Amygdala (tissue), 56 donors: ENCODE measurements at places on chromosomes 4 and X.

DNA sequence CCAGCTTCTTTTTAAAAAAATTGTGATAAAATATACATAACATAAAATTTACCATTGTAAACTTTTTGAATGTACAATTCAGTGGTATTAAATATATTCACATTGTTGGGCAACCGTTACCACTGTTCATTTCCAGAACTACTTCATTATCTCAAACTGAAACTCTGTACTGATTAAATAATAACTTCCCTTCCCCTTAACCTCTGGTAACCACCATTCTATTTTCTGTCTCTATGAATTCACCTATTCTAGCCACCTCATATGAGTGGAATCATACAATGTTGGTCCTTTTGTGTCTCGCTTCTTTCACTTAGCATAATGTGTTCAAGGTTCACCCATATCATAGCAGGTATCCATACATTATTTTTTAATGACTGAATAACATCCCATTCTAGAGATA lies 8.3 kb downstream of the GPR50 start:
- no peak for DNase-seq

DNA sequence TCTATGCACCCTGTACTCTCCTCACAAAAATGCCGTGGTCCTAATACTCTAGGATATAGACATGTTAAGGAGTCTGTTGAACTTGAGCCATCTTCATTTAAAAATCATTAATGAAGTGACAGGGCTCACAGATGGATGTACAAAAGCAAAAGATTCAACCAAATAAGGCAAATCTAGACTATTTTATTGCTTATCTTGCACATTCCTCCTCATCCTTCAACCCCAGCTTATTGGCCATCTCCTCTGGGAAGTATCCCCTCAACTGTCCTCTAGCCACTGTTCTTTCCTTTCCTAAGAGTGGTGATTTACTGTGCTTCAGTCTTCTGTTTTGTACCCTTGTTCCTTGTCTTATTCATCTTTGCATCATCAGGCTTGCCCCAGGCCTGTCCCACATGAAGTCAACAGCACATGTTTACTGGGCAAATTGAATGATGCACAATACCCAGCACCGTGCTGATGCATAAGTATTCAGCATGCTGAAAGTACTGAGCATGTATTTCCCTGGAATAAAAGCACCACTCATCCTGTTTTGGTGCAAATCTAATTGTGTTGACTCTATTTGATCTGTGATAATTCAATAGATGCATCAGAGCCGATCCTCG lies 287.3 kb upstream of the CLNK start:
- no peak for DNase-seq

GRCh38 chrX:152819732-152820131 lies 10.8 kb downstream of the CETN2 start:
- DNase-seq, result no peak

GRCh38 chrX:24396931-24397279 lies 36.5 kb downstream of the SUPT20HL1 start:
- no peak for DNase-seq

GRCh38 chrX:123202523-123202922 lies 18.4 kb downstream of the GRIA3 start:
- no peak for DNase-seq

DNA sequence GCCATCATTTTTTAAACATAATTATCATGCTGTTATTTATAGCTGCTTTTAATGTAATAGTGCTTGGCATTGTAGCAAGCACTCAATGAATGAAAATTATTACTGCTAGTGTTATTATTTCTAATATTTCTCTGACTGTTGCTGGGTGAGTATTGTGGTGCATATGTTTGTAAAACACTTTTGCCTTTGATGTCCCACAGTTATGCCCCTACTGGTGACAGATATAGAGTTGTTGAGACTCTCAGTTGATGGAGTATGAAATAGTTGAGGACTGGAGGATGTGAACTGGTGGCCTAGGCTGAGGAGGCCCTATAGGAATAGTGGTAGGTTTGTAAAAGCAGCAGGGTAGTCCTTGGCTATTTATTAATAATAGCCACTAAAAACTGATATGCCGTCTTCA lies 9.6 kb downstream of the INTS6L start:
- no peak for DNase-seq

GRCh38 chrX:41240509-41240908 lies 93.5 kb upstream of the DDX3X start:
- DNase-seq, result no peak

DNA sequence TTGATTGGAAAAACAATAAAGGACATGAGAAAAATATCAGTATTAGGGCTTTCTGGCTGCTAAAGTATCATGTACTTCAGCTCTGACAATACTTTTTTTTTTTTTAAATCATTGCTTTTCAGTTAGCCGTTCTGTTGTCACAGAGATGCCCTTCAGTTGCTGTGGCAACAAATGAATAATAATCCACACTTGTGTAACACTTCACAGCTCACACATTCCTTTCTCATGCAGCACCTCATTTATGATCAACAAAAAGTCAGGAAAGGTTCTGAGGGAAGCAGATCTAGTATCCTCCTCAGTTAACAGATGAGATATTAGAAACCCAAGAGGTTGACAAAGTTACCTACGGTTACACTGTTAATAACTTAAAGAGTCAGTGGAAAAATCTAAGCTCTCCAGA lies 444.2 kb upstream of the SLIT2 start:
- DNase-seq, result no peak

DNA sequence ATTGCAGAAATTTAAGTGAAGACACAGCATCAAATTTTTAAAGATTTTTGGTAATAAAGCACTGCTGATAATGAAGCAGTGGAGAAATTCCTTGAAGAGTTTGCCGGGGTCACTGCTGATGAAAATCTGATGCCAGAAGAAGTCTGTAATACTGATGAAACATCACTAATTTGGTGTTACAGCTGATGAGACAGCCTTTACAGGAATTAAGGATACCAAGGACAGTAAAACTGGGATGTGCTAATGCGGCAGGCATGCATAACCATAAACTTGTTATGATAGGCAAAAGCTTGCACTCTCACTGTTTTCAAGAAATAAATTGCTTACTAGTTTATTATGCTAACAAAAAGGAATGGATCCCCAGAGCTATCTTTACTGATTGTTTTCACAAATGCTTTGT lies 52.9 kb upstream of the VEGFC start:
- no peak for DNase-seq

- peak; percentile 34 for DNase-seq
Observed at GRCh38 chr4:38664706-38665401, 855 bp downstream of the KLF3 start.

DNA sequence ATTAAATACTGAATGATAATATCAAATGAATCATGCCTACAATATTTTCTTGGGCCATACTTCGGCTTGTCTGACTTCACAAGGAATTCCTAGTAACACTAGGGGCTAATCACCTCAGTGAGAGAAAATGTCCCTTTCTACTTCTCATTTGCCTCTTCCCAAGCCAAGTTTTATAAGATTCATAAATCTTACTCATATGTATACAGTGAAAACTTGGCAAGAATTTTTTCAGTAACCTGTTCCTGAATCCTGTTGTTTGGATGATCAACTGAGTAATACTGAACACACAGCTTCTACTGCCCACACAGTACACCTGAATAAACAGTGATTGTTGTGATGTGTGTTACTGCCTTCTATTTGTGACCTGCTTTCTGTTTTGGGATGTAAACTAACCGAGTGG lies 16.5 kb downstream of the TMPRSS11E start:
- no peak for DNase-seq

GRCh38 chrX:21958916-21959315 lies 18.4 kb downstream of the SMS start:
- no peak for DNase-seq

DNA sequence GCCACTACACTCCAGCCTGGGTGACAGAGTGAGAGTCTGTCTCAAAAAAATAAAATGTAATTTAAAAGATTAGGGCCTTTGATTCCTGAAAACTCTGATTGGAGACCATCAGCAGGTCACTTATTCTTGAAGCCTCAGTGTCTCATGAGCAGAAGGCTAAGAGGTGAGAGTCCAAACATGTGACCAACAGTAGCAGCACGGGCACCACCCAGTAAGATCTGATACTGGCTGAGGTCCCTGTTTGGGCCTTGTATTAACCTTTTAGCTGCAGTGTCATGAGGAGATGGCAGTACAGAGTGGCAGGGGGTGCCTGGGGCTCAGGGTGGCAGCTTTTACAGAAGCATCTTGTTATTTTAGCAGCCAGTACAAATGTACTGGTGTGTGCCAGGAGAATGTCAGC lies 89.3 kb downstream of the FHDC1 start:
- no peak for DNase-seq

GRCh38 chr4:100083289-100083688 lies 107.0 kb downstream of the DDIT4L start:
- no peak for DNase-seq

DNA sequence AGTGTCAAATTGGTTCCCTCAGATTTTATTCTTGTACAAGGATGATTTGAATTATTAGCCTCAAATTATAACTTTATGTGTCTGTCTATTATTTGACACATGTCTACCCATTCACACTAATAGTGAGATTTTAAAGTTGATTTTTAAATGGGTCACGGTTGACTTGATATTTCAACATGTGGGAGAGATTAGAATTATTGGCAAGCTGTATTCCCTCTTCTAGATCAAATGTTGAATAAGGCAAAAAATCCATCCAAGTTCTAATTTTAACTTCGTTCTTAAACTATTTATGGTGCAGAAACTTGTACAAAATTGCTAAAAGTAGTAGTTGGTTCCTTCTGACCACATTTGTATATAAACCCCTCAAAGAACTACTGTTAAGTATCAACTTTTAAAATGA lies 1498.0 kb downstream of the STIM2 start:
- DNase-seq, result no peak

DNA sequence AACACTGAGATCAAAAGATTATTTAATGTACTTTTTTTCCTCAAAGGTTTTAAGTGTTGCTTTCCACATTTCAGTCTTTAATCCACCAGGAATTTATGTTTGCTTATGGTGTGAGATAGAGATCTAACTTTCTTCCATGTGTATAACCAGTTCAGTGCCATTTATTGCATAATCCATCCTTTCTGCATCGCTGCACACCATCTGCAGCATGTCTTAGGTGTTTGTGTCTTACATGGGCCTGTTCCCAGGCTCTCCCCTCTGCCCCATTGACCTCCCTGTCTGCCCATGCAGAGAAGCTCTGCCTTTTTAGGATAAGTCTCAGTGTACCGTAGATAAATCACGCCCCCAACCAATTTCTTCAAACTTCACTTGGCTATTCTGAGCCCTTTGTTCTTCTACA lies 30.3 kb downstream of the NSDHL start:
- DNase-seq, result no peak

DNA sequence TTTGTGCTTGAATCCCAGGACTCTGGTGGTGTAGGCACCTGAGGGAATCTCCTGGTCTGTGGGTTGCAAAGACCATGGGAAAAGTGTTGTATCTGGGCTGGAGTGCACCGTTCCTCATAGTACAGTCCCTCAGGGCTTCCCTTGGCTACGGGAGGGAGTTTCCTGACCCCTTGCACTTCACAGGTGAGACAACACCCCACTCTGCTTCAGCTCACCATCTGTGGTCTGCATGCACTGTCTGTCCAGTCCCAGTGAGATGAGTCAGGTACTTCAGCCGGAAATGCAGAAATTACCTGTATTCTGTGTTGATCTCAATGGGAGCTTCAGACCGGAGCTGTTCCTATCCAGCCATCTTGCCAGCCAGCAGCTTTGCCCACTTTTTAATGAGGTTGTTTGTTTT lies 353.0 kb upstream of the IRS4 start:
- DNase-seq, result no peak

DNA sequence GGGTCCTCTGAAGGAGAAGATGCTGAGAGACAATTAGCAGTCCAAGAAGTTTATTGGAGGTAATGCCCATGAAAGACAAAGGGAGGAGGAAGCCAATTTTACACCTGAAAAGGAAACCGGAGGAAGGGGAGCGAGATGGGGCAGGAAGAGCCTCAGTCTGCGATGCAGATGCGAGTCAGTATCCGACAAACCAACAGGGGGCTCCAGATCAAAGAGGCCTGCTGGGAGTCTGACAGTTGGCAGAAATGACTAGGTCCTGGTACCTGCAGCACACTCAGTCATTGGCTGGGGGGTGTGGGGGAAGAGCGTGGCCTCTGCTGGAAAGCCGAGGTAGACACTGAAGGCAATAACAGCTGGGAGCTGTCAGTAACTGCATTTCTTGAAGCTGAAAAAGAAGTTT lies 231.1 kb upstream of the CENPE start:
- no peak for DNase-seq

DNA sequence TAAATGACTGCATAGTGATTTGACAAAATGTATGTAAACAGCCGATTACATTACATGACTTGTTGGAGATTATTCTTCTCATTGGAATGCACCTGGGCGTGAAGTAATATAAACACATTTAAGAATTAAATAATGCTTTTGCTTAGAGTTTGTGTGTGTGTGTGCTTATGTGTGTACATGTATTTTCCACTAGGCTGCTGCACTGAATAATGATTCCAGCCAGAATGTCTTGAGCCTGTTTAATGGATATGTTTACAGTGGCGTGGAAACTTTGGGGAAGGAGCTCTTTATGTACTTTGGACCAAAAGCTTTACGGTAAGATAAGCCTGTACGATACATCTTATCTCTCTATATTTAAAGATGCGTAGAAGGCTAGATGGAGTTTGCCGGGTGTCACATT lies 12.6 kb downstream of the NEIL3 start:
- no peak for DNase-seq

- DNase-seq, result no peak
Observed at GRCh38 chr4:55904576-55904975, 44.2 kb upstream of the CEP135 start.

GRCh38 chr4:168598191-168598590 lies 101.3 kb downstream of the PALLD start:
- DNase-seq, result no peak

DNA sequence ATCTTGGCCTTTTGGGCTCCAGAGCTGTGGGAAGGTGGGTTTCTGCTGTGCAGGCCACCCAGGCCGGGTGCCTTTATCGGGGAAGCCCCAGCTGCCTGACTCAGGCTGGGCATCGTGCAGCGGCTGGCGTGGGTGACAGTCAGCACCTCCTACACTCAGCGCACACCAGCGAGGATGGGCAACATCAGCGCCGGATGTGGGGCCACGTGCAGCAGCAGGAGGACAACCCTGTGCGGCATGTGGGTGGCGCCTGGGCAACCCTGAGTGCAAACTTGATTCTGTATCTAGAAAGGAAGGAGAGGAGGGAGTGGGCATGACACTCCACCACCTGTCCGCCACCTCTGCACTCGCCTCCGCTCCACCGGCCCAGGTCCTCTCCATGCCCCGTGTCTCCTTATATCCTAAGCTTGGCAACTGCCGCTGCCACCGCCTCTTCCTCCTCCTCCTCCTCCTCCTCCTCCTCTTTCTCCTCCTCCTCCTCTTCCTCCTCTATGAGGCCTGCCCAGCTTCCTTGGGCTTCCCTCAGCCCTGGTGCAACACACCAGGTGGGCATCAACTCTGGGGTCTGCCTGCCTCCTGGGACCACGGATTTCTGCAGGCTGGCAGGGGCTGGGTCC lies 107.4 kb upstream of the AFAP1 start:
- DNase-seq, result no peak

DNA sequence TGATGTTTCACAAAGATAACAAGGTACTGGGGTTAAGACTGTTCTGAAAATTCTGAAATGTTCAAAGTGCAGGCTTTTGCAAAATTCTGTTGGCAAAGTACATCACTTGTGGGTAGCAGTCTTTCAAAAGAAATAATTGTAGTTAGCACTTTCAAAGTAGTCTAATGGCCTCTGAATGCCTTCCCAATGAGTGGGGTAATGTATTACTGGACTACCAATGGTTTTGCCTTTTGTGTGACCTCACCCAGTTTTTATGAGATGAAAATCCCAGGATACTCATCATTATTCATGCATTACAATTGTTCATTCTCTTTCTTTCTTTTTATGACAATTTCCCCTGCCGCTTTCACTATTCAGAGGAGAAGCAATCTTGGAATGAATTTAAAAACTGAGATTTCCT lies 686.1 kb downstream of the GLUD2 start:
- DNase-seq, result no peak
